Stimulated activated CD8-positive, alpha-beta memory T cell treated with anti-CD3 and anti-CD28 coated beads, Interleukin-4, amount 100 ng/mL, for 48 hours (primary cell): ENCODE measurements at places on chromosomes 3 and 15.

DNA sequence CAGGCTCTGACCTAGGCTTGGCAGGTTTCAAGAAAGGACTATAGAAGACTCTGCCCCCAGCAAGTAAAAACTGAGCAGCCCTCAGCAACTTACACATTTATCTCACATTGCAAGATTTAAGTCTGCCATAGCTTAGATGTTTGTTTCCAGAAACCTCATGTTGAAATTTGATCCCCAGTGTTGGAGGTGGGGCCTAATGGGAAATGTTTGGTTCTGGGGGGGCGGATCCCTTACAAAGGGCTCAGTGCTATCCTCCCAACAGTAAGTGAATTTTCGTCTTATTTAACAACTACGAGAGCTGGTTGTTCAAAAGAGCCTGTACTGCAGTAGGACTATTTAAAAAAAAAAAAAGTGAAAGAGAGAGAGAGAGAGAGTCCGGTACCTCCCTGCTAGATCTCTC, 125.2 kb upstream of the PROK2 start:
- no peak for DNase-seq

GRCh38 chr3:131620977-131621376, 118.2 kb upstream of the MRPL3 start:
- DNase-seq, result no peak

- no peak for DNase-seq
These were observed 56.9 kb downstream of the ABTB1 start for GRCh38 chr3:127729556-127730056.

DNA sequence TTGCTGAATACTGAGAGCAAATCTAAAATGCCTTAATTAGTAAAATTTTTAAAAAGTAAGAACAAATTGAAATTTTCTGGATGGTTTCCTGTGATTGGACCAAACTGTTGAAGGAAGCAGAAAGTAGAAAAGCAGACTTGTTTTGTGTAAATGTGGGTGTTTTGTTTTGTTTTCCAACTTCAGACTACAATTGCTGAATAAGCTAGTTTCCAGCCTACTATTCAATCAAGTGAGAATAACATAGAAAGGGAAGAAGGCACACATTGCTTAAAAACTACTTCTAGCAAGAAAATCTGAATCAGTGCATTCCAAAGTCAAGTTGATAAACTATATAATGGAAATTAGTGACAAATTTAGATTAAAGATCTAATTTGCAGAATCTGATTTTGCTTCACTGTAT, 519.3 kb downstream of the NLGN1 start:
- DNase-seq, result no peak

DNA sequence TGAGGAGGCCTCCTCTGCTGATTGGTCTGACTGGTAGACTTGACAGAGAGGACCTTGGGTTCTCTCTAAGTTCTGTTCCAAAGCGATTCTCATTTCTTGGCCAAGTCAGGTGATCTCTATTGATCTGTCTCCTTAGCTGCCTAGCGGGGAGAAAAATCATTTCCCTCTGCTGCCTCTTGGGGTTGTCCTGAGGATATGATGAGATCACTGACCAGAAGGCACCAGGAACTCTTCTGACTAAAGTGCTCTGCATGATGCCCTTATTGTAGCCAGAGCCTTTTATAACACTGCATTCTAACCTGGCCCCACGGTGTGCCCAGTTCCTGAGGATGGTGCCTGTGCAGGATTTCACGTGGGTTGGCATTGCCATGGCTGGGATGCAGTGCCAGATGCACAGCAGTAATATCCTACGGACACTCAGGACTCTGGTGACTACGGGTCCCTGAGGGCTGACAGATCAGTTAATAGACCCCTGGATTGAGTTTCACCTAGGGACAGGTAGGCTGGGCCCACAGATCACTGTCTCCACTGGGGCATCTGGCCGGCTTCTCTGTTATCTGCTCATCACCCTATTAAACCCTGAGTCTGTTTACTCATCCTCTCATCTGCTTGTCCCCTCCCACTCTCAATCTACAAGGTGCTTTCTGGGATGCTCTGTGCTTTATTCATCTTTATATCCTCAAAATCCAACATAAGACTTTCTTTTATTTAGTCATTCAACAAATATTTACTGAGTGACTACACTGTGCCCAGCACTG, 3.9 kb upstream of the HEG1 start:
- DNase-seq, result no peak

GRCh38 chr3:116444819-116445310, 422 bp downstream of the LSAMP start:
- DNase-seq, result no peak

DNA sequence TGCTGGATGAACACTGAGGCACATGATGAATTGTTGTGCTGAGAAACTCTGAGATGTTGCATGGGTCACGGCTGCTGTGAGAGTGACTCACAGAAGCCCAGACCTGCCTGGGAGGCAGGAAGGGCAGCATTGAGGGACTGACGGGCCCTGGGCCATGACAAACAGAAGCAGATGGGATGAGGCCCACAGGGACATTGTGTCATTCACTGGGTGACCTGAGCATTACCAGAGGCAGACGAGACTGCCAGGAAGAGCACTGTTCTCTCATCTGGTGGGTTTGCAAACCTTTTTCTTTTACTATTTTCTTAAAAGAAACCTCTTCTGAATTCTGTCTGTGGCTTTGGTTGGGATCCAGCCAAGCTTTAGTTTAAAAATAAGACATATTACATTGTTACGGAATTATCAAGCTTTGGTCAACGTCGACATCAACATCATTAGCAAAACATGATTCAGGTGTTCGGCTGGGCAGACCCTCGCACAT, 67.8 kb downstream of the BDH1 start:
- DNase-seq, result no peak

DNA sequence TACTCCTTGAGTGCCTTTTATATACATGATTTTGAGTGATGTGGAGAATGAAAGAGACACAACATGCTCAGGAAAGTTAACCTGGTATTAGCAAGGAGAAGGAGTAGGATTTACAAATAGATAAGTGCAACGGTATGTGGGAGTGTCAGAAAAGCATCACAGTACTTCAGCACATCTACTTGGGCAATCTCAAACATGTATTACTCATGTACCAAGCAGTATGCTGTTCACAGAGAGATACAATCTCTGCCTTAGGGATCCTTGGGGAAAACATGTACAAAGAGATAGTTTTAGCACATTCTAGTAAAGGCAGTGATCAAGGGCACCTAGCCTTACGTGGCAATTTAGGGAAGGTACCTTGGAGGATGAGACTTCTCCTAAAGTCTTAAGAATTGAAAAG, 146.5 kb downstream of the FILIP1L start:
- DNase-seq, result no peak

DNA sequence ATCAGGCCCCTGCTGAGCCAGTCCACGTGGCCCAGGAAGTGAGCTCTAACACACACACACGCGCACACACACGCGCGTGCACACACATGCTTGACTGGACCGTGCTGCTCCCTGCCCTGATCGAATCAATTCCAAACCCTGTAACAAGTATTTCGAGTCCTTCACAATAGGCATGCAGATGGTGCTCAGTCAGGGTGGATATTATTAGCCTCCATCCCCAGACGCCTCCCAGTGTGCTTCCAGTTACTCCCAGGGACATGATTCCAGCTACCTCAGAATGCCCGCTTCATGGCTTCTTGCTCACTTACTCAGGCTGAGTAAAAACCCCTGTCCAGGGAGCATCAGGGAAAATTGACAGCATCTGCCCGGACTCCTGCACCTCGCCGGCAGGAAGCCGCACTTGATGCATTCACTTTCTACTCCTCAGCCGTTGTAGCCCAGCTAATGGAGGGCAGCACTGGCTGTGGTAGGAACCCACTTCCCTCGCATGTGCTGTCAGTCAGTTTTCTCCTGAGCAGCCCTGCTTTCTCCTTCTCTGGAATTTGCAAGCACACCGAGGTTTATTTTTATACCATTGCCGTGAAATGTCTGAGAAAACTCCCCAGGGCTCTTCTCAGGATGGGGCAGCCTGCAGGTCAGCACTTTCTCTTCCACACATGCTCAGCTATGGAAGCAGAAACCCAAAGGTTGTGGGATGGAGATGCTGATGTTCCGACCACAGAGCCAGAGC, 126.1 kb upstream of the ABHD17C start:
- DNase-seq, result no peak

DNA sequence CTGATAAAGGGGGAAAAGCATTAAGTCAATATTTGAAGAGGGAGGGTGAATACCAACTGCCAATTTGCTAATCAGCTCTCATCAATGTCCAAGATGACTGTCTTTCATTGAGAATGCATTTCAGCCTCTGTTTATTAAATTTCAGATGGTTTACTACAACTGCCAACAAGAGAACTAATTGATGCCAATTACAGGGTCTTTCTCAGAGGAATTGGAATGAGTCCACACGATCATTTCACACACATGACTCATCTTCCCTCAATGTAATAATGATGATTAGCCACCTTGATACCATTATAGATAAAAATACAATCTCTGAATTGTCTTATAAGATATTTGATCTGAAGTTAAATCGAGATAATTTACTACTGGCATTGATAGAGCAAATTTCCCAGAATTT, 1274.4 kb downstream of the ROBO2 start:
- no peak for DNase-seq

GRCh38 chr3:100089812-100090668, 24.3 kb downstream of the FILIP1L start:
- DNase-seq, result peak; percentile 41

DNA sequence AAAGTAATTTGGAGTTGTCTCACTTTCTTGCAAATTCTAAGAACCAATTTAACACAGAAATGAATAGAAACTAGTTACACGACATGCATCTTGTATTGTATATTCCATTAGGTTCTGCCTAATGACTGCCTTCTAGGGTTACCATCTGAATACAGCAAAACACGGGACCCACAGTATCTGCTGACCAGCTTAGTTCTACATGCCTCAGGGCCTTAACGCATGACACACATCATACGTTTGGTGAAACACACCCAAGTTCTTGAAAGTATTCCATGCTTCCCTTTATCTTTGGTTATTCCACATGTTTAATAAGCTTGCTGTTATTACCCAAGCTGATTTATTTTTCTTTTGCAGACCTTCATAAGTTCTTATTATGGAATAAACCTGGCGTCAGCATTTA, 27.9 kb downstream of the APH1B start:
- DNase-seq, result no peak

GRCh38 chr3:178562947-178563232, 26.7 kb downstream of the KCNMB2 start:
- no peak for DNase-seq

DNA sequence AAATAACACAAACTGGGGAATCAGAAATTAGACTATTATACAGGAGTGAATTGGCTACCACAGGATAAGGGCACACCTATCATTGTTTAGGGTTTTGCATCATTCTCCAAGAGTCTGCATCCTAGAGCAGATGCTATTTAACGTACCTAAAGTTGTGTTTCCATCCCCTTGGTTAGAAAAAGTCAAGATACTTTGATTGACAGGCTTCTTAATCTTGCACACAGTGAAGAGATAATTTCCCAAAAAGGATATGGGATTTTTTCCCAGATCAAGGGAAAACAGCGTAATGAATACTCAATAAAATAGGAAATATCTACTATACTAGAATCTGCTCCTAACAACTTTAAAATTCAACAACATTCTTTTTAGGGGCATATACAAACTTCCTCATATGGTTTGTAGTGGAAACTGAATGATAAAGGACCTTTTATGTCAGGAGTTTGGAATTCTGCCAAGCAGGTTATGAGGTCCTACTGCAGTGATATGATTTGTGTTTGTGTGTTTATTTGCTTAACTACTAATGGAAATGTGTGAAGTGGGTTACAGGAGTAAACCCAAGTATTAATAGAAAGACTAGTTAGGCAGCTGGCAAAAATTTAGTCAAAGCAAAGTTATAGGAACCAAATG, 124.1 kb upstream of the MME start:
- no peak for DNase-seq

DNA sequence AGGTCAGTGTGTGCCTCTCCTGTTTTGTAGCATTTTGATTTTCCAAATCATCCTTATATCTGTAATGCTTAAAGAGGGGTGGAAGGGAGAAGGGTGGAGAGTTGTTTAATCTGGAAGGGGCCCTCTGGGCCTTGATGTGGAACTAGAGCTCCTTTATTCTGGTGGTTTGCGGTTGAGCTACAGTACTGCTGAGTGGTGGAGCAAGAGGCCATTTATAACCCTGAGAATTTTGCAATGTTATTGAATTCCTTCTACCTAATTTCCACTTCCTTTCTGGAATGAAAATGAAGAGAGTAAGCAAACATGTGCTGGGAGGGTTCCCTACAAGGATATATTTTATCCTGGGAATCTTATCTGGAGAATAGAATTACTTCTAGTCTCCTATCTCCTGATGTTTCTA, 35.3 kb upstream of the TUBGCP5 start:
- DNase-seq, result no peak

- DNase-seq, result no peak
These were observed 58.4 kb downstream of the TBC1D2B start for GRCh38 chr15:78018946-78019644.

DNA sequence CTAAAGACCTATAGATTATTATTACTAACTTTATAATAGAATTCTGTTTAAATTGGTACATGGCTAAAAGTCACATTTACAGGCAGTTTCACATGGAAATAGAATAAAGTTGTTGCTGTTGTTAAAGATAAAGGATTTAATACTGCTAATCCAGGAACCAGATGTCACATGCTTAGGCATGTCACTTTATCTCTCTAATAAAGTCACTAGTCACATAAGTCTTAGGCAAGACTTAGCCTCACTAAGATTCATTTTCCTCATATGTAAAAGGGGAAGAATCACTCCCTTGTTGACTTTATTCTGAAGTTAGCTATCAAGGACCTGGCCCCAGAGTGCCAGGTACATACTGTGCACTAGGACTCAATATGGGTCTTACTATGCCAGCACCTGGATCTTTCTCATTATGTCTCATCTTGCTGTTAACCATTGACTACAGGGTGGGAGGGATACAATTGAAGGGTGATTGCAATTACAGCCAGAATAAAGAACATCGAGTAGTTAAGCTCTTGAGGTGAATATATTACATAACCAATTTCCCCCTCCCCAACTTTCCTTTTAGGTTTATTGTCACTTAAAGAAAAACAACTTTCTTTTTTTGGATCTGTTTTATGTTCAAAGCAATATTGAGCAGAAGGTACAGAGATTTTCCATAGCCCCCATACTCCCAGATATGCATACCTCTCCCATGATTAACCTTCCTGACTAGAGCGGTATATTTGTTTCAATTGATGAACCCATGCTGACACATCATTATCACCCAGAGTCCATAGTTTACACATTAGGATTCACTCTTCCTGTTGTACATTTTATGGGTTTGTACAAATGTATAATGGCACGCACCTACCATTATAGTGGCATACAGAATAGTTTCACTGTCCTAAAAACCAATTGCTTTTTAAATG, 36.6 kb downstream of the LNP1 start:
- DNase-seq, result no peak
